ENCODE measurements at places on chromosomes 13 and 19.

DNA sequence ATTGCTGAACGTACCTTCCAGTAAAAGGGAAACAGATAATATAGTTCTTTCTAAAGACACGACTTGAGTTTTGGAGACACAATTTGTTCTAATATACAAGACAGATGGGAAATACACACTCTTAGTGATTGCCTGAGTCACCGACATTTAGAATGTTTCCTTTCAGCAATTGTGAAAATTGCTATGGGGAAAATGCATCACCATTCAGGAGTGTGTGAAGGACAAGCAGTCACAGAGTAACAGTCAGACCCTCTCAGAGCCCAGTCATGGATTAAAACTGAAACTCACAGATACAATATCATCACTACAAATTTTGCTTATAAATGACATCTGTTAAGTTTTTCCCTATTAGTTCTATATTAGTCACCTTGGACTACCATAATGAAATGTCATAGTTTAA lies 286.1 kb downstream of the SPRY2 start:
- no peak for DNase-seq

GRCh38 chr13:80040196-80040980 lies 300.5 kb downstream of the SPRY2 start:
- no peak for DNase-seq

GRCh38 chr13:34772881-34773280 lies 169.2 kb upstream of the NBEA start:
- no peak for DNase-seq

GRCh38 chr13:110388108-110388943 lies 81.2 kb downstream of the COL4A2 start:
- DNase-seq, result no peak

DNA sequence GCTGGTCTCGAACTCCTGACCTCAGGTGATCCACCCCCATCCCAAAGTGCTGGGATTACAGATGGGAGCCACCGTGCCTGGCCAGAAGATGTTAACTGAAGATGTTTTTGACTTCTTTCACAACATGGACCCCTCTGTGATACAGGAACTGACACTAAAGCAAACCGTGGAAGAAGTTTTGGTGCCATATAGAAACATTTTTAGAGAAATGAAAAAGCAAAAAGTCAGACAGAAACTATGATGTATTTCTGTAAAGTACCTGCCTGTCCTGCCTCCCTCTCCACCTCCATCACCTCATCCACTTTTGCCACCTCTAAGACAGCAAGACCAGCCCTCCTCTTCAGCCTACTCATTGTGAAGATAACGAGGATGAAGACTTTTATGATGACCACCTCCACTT lies 11.3 kb downstream of the FBXO27 start:
- DNase-seq, result no peak

GRCh38 chr19:38003438-38004185 lies 96.6 kb downstream of the SIPA1L3 start:
- peak; percentile 94 for DNase-seq

DNA sequence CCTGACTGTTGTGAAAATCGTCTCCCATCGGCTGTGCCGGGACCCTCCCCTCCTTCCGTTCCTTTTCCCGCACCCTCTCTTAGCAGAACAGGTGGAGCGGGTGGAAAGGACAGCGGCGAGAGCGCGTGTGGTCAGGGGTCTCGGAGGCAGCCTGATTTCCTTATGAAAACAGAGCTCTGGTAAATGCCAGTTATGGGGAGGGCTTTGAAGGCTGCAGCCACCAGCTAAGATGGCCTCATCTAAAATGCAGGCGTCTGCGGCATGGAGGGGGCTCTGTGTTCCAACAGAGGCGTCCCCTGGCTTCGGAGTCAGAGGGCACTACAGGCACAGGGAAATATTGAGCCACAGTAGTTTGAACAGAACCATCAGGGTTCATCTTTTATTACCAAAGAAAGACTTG lies 93.8 kb upstream of the SOX1 start:
- DNase-seq, result no peak

GRCh38 chr19:17570791-17571190 lies 15.3 kb downstream of the COLGALT1 start:
- DNase-seq, result no peak

GRCh38 chr19:20661150-20661819 lies at the start of gene ZNF626:
ZNF626 (minus strand) TSS chr19:20661571; CDS start chr19:20661446, 125 bp downstream.
- no peak for DNase-seq

- no peak for DNase-seq
These were observed 425.1 kb downstream of the EFNB2 start for GRCh38 chr13:106110241-106110855.

DNA sequence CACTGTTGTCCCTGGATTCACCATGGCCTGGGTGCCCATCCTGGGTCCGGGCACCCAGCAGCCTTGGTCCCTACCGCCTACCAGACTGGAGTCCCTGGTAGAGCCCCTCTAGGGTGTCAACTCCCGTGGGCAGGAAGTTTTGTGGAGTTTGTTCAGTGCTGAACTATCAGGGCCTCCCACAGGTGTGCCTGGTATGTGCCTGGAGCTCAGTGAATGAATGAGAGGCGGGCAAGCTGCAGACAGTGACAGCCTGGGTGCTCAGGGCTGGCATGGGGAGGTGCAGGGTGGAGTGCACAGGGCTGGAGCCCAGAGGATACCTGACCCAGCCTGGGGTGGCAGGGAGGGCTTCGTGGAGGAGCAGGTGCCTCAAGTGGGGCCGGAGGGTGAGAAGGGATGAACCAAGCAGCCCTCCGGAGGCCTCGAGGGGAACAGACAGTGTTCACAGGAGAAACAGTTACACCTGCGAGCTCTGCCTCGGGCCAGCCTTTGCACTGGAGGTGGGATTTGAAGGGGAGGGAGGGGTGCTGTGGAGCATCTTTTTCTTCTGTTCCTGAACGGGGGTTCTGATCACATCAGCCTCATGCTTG lies 29.6 kb downstream of the PAK4 start:
- DNase-seq, result no peak

GRCh38 chr13:27973961-27974662 lies 5.0 kb upstream of the CDX2 start:
- no peak for DNase-seq

- DNase-seq, result no peak
These were observed 43.3 kb downstream of the EPS15L1 start for GRCh38 chr19:16428372-16429036.

GRCh38 chr19:41783612-41784011 lies 12.8 kb upstream of the CEACAM3 start:
- DNase-seq, result no peak

GRCh38 chr13:52780092-52780491 lies 40.5 kb upstream of the CNMD start:
- DNase-seq, result no peak

Measured in NCI-H1694 (cell line).